ENCODE measurements at places on chromosomes 12 and 14.

DNA sequence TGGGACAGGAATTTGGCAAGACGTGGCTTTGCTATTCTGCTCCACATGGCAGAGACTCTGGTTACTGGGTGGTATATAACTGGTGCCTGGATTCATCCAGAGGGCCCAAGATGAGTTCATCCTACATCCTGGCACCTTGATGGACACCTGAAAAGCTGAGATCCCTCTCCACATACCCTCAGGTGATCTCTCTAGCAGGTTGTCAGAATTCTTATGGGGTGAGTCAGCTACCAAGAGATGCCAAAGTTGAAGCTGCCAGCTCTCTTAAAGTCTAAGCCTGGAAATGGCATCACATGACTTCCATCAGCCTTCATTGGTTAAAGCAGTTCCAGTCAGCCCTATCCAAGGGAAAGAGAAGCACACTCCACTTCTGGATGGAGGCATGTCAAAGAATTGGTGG, 300.7 kb upstream of the SEL1L start:
- no peak for DNase-seq

DNA sequence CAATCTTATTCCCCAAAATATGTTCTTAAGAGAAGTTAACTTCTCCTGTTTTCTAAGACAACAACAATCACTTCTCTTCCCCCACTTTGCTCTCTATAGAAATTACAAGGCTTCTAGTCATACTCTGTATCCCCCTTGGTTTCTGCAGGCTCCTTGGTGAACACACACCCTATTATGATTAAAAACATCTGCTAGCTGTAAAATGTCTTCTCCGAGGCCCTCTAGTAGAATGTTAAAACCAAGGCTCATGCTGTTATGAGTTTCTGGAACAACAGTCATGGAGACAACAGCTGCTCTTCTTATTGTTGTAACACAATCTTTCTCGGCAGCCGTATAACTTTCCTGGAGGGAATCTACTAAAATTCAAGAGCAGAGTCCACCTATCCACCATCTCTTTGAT, 397.5 kb upstream of the CCDC196 start:
- no peak for DNase-seq

GRCh38 chr12:47218191-47218654, 138.5 kb upstream of the AMIGO2 start:
- DNase-seq = no peak

DNA sequence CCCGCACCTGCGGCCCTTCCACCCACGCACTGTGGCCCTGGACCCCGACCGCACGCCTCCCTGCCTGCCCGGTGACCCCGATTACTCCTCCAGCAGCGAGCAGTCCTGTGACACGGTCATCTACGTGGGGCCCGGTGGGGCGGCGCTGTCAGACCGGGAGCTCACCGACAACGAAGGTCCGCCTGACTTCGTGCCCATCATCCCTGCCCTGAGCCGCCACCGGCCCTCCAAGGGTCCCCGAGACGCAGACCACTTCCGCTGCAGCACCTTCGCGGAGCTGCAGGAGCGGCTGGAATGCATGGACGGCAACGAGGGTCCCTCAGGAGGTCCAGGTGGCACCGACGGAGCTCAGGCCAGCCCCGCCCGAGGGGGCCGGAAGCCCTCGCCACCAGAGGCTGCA, 36.7 kb downstream of the KIF26A start:
- DNase-seq = no peak

GRCh38 chr14:74552623-74553022, 59.1 kb downstream of the ISCA2 start:
- no peak for DNase-seq

GRCh38 chr14:35369701-35370191, 34.8 kb downstream of the NFKBIA start:
- DNase-seq = peak; percentile 28

DNA sequence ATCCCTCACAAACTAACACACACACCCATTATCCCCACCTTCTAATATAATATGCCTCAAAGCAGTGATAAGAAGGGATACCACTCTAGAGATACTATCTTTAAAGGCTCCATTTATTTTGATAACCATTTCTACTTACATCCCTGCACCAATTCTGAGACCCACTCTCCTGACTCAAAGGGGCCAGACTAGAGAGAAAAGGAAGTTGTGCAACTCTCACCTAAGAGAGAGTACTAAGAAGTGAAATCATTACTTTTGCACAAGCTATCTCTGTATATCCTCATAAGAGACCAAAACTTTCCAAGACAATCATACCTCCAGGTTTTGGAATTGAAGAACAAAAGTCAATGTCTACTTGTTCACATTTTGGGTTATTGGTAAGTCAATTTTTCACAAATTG, 45.4 kb upstream of the USP15 start:
- DNase-seq = no peak

DNA sequence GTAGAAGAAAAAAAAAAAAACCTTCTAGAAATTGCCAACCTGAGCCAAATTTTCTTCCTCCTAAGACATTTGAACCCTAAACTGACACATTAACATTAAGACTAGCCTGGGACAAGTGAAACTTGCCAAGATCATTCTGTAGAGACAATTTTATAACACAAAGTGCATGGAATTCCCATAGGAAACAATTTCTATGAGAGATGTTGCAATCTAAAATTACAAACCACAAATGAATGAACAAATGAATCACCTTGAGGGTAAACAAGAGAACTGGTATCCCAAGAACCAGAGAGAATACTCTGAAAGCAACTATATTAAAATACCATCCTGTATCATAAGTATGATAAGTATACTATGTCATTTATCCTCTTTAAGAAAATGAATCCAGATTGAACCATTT, 165.3 kb downstream of the DICER1 start:
- DNase-seq = no peak

DNA sequence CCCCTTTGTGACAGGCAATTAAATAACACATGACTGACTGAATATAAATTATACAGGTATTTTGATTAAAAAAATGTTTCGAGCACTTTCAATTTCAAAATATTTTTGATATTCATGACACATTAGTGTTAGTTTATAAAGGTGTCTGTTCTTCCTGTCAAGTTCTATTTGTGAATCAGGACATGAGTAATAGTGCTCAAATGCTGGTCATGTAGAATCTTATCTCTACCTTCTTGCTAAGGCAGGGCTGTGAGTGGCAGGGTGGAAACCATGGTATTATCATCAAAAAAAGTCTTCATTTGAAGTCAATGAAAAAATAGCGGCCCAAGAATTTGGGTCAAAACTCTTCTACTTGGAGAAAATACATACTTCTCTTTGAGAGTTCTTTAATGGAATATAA, 250.2 kb downstream of the DACT1 start:
- DNase-seq = no peak

DNA sequence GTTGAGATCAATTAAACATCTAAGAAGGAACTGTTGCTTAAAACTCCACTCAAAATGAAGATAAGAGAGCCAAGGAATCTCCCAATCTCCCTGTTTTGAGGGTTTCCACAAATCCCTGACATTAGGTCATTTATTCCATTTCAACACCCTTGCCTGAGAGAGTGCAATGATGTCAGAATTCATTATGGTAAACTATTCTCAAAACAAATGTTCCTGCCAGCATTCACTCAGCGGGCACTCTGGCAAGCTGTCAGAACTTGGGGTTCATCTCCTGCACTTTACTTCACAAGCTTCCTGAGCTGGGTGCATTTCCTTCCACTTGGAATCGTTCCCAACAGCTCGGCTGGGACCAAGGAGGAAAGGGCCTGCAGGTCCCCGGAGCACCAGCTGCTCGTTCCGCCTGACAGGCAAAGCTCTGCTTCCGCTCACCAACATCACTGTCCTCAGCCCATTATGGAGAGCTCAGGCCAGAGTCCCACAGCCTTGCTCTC, 117.8 kb downstream of the TTC7B start:
- DNase-seq = no peak

DNA sequence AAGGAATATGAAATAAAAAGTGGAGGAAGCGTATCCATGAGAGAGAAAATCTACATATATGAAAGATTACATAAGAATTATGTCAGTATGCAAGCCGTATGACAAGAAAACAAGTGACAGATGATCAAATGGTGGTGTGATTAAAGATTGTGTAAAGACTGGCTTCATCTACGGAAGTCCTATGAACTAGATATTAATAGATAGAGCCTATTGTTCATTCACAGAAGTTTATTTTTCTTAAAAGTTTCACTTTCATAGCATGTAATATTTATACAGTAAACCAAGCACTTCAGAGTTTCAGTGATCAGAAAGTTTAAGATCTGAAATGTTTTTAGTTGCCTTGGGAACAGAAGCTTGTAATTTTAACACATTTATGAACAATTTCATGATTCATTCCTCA, 84.5 kb downstream of the VRK1 start:
- no peak for DNase-seq

DNA sequence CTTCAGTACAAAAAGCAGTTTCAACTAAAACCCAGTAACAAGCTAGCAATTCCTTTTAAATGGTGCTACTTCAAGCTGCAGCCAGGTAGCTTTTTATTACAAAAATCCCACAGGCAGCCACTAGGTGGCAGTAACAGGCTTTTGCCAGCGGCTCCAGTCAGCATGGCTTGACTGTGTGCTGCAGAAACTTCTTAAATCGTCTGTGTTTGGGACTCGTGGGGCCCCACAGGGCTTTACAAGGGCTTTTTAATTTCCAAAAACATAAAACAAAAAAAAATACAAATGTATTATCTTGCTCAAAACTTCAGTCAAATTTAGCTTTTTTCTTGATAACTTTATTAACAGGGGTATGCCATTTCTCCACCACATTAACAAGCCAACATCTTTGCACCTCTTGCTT, 3.6 kb upstream of the CLEC4E start:
- peak; percentile 60 for DNase-seq

- no peak for DNase-seq
Measured at GRCh38 chr12:78888568-78888967, 24.0 kb downstream of the SYT1 start.

GRCh38 chr12:116545144-116545543, 14.0 kb upstream of the MAP1LC3B2 start:
- no peak for DNase-seq

- no peak for DNase-seq
Measured at GRCh38 chr12:46354111-46354801, 18.3 kb downstream of the SLC38A2 start.

- DNase-seq = no peak
Measured at GRCh38 chr12:95303476-95303875, 85.9 kb downstream of the VEZT start.

GRCh38 chr12:104519190-104520019, 62.7 kb downstream of the CHST11 start:
- DNase-seq = no peak

DNA sequence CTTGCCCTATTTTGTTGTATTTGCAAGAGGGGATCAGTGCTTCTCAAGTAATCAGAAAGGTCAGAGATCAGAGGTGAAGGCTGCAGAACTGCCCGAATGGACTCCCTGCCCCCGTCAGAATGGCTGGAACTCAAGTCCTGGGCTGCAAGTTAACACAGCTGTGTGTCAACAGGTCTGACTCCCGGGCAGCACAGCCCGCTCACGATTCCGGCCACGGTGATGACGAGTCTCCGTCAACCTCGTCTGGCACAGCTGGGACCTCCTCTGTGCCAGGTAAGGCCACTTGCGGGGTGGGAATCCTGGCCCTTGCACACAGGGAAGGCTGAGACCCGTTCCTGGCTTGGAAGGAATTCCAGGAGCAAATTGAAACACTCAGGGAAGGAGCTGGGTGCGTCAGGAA, 13.4 kb downstream of the DCAF4 start:
- DNase-seq = no peak

DNA sequence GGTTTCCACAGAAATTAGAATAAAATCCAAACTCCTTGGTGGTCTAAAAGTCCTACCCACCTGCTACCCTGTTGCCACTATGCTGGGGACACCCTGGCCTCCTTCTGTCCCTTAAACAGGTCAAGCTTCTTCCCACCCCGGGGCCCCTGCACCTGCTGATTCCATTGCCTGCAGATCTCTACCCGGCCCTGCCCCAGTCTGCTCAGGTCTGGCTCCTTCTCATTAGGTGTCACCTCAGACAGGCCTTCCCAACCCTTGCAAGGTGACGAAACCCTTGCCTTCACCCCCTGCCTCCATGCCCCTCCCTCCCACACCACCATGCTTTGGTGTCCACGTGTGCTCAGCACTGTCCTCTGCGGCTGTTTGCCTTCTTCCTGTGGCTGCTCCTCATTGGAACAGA, 170.6 kb downstream of the PIWIL1 start:
- no peak for DNase-seq

DNA sequence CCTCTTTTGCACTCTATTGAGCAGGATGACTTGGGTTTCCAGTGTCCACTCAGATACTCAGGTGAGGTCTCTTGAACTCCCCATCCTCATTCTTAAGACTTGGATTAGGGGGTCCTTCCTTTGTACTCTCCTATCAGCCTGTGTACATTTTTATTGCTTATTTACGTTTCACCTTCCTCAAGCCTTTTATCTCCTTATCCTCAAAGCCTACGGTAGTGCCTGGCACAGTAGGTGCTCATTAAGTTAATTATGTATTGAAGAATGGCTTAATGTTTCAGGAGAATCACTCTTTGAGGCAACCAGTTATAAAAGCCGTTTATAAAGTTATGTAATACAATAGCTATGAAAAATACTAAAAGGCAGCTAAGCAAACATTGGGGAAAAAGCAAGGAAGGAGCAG, 315.7 kb downstream of the NPAS3 start:
- DNase-seq = no peak

- DNase-seq = no peak
Measured at GRCh38 chr14:100824901-100825712, 811 bp upstream of the MEG3 start.

DNA sequence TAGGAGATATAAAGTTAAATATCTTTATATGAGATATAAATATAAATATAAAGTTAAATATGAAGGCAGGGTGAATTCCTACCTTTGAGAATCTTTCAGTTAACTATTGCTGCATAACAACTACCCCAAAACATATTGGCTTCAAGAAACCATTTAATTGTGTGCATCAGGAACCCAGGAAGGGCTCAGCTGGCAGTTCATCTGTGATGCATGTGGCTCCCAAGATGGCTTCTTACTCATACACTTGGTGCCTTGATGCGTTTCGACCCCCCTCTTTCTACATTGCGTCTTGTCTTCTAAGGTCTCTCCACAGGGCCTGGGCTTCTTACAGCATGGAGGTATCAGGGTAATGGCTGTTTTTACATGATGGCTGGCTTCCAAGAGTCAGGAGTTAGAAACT, 253.9 kb upstream of the CRY1 start:
- no peak for DNase-seq

DNA sequence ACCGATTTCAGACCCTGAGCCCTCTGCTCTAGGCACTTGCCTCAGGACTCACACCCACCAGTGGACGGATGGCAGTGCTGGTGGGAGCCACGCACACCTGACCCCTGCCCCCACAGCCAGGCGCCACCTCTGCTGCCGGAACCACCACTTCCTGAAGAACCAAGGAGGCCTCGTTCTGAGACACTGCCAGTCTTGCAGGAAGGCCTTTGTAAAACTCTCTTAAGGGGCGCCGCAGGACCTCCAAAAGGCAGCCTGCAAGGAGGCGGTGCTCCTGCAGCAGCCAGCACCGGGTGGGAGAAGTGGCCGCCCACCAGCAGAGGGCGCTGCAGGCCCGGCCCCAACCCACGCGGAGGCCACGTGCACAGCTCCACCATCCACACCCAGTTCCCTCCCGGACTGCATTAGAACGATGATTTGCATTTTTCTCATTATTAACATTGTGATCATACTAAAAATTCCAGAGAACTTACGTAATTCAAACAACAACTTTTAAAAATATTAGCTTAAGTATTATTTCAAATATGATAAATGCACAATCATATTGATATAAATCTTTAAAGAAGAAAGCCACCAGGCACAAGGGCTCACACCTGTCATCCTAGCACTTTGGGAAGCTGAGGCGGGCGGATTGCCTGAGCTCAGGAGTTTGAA, 12.8 kb downstream of the STX2 start:
- DNase-seq = peak; percentile 67
